Renal cortical epithelial cell (primary cell): ENCODE measurements at places on chromosomes 12 and 14. TPM values are rescaled to one million over a fixed set of nuclear protein-coding genes. Genes with fewer than 3 reads are reported as not detected.

The RASSF9 gene
- total RNA-seq, result 0.69 and 5.0 TPM in 2 replicates

The ACRBP gene
- 0.15 and 0.17 TPM in 2 replicates for total RNA-seq

GRCh38 chr12:111249018-111249370 is 119.9 kb downstream of the PHETA1 start:
- DNase-seq, result no peak

The GLT8D2 gene
- 0.87 and 12.5 TPM in 2 replicates for total RNA-seq

DNA sequence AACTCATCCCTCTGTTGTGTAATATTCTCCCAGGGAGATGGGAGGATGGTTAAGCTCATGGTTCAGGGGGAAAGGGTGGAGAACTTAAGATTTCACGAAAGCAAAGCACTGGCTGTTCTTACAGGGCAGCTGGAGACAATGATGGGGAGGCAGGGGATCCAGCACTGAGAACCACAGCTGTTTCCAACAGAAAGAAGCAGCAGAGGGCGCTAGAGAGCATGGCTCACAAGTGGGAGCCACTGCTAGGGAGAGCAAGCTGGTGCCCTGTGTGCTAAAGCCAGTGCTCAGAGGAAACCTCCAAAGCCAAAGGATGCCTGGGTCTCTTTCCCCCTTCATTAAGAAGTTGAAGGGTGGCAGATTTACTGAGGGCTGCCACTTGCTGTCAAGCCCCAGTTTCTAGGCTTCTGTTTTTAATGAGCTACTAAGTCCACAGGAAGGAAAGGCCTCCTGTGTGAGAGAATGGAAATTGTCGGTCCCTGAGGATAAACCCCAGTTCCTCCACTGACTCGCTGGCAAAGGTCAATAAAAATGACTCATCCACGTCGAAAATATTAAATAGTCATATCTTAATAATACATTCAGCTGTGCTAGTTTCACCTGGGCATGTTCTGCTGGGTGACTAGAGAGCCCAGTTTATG is 199.7 kb downstream of the ANO2 start:
- peak; percentile 50 for DNase-seq

DNA sequence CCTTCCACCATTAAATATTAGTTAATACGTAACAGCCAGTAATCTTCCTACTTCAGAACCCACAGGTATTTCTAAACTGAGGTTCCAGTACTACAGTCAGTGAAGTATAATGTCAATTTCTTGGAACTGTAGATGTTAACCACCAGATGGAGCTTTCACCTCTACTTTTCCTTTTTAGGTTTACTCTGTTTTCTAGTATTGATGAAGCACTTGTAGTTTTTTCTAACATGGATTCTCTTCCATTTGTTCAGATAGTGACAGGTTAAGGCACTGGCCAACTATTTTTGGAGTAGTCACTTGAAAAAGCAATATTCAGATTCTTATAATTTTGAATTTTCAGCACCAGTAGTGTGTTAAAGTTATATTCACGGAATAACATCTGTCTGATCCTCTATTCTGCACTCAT is 4.6 kb upstream of the SEC23A start:
- DNase-seq, result peak; percentile 69

- no peak for DNase-seq
These were observed 679.3 kb downstream of the BCL11B start for GRCh38 chr14:98592611-98593170.

The BDKRB1 gene
- total RNA-seq, result 0.10 TPM in 1 of 2 replicates, not detected in the other

The TMPRSS12 gene
- not detected in 2 replicates for total RNA-seq

- DNase-seq, result no peak
These were observed 39.8 kb upstream of the DIO3 start for GRCh38 chr14:101521473-101521915.

- peak; percentile 22 for DNase-seq
These were observed 15.4 kb upstream of the YY1 start for GRCh38 chr14:100223332-100224201.
